ENCODE measurements at places on chromosomes 2 and 18. TPM values are rescaled to one million over a fixed set of nuclear protein-coding genes. Genes with fewer than 3 reads are reported as not detected.

Gene ELP2
- 113 TPM for total RNA-seq

Gene MC4R
- total RNA-seq: 0.23 TPM

Gene REG1B
- total RNA-seq: not detected

Gene RFTN2
- 2.3 TPM for total RNA-seq

Gene PID1
- total RNA-seq: 0.45 TPM

Gene MYO7B
- total RNA-seq: 0.80 TPM

Gene ELOA2
- total RNA-seq: not detected

Gene SLC5A7
- total RNA-seq: not detected

Measured in A375 (cell line).